ENCODE measurements at places on chromosomes 11 and 22. TPM values are rescaled to one million over a fixed set of nuclear protein-coding genes. Genes with fewer than 3 reads are reported as not detected.

GRCh38 chr11:35239471-35240075, 100.6 kb downstream of the CD44 start:
- DNase-seq: no peak

DNA sequence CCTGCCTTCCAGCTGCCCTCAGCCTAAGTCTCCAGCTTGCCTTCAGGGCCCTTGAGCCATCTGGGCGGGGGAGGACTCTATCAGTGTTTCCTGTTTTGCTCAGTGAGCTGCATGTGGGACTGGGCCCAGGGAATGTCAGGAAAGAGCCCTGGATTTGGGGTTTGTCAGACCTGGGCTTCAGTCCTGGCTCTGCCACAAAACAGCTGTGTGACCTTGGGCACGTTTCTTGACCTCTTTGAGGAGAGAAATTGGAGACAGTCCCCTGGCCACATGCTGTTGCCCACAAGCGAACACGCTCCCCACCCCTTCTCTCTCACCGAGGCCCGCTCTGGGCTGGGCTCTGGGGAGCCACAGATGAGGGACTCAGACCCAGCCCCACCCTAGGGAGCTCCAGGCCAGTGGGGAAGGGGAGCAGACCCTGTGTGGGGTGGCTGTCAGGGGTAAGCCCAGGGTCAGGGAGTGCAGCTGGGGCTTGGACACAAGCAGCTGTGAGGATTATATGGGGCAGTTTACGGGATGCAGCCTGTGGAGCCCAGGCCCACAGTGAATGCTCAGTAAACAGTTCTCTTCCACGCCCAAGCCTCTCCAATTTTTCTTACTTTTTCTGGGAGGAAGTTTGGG, 12.3 kb downstream of the MYO7A start:
- no peak for DNase-seq

- no peak for DNase-seq
These were observed 67.5 kb upstream of the TIMP3 start for GRCh38 chr22:32733923-32734514.

DNA sequence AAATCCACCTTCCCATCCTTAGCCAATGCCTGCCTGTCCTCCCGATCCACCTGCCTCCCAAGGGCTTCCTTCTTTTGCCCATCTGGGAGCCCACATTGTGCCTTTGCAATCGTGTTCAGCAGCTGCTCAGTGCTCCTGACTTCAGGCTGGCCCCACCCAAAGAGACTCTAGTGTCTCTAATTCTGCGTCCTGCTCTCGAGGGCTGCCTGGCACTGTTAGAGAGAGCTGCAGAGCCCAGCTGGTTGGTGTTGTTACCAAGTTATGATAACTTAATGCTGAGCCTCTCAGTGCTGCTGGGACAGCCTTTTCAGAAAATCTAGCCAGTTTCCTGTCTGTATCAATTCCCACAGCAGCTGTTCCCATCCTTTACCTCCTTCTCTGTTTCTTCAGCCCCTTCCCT, 69.1 kb downstream of the MICAL2 start:
- no peak for DNase-seq

DNA sequence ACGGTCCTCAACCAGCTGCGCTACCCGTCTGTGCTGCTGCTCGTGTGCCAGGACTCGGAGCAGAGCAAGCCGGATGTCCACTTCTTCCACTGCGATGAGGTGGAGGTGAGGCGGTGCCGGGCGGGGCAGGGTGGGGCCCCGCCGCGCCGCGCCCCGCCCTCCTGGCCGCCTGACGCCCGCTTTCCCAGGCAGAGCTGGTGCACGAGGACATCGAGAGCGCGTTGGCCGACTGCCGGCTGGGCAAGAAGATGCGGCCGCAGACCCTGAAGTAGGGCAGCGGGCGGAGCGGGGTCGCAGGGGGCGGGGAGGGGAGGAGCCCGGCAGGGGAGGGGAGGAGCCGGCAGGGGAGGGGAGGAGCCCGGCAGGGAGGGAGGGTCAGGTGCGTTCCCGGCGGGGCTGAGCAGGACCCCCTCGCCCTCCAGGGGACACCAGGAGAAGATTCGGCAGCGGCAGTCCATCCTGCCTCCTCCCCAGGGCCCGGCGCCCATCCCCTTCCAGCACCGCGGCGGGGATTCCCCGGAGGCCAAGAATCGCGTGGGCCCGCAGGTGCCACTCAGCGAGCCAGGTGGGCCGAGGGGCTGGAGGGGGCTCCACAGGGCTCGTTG, 14.7 kb downstream of the EPS8L2 start:
- peak; percentile 73 for DNase-seq

- DNase-seq: no peak
These were observed 2.9 kb downstream of the ALDH3B1 start for GRCh38 chr11:68012843-68013610.

GRCh38 chr11:124954590-124954955, 571 bp downstream of the CCDC15 start:
- DNase-seq: no peak

- DNase-seq: no peak
These were observed 6.8 kb downstream of the ALDH3B2 start for GRCh38 chr11:67667490-67668191.

- DNase-seq: no peak
These were observed 16.7 kb downstream of the STARD10 start for GRCh38 chr11:72776844-72777754.

- no peak for DNase-seq
These were observed 64.2 kb downstream of the FLI1 start for GRCh38 chr11:128757886-128758612.

- no peak for DNase-seq
These were observed 45.7 kb upstream of the NAV2 start for GRCh38 chr11:19666951-19667350.

GRCh38 chr11:57917632-57918031, 106.0 kb upstream of the OR9Q1 start:
- no peak for DNase-seq

The GSTT2B gene
- not detected for total RNA-seq

DNA sequence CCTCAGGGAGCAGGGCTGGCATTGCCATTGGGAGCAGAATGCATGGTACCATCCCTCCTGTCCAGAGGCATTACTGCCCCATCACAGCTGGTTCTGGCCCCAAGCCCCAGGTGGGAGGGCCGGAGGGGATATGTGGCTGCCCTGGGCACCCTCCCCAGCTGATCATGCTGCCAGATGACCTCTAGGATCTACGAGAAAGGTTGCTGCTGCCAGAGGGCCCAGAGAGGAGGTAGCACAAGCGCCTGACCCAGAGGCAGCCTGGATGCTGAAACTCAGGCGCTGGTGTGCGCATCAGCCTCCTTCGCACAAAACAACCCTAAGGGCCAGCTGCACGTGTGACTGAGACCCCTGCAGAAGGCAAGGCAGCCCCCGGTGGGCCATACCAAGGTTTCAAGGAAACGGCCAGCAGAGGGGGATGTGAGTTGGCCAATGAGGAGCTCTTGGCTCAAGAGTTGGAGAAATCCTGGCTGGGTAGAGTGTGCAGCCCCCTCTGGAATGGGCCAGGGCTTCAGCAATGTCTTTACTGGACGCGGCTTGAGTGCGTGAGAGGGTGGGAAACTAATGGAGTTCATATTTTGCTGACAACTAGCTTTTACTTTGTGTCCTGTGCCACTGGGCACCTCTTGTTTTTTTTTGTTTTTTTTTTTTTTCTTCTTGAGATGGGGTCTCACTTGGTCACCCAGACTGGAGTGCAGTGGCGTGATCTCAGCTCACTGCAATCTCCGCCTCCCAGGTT, 88.3 kb upstream of the PARVA start:
- DNase-seq: no peak

GRCh38 chr11:87739766-87740165, 435.5 kb downstream of the RAB38 start:
- DNase-seq: no peak

GRCh38 chr22:49514211-49514610, 313.5 kb downstream of the BRD1 start:
- no peak for DNase-seq

The MUC5B gene
- total RNA-seq: not detected

GRCh38 chr11:46296528-46297448, 19.3 kb downstream of the CREB3L1 start:
- no peak for DNase-seq

GRCh38 chr11:65440831-65441499, 18.4 kb downstream of the NEAT1 start:
- peak; percentile 22 for DNase-seq

The TBX10 gene
- not detected for total RNA-seq

GRCh38 chr11:46903846-46904245, 14.5 kb downstream of the LRP4 start:
- DNase-seq: no peak

- DNase-seq: no peak
These were observed 908 bp downstream of the LIMK2 start for GRCh38 chr22:31212783-31213629.

GRCh38 chr11:36012455-36012854, 68.6 kb downstream of the LDLRAD3 start:
- no peak for DNase-seq

The CARNS1 gene
- 5.6 TPM for total RNA-seq

DNA sequence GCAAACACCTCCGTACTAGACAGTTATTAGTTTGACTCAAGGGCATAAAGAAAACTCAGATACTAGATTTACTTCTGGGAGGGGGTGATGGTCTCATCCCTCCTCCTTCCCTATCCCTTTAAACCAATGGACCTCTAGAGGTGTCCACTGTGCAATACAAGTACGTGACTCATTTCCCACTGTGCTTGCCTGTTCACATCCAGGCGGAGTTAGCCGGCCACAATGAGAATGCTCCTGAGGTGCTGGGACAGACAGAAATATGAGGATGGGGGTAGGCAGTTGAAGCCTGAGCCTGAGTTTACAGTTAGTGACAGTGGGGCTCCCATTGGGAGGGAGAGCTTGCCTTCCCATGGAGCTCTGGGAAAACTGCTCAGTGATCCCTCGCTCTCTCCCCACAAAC, 8.4 kb upstream of the PMM1 start:
- DNase-seq: no peak

The ABTB2 gene
- 0.97 TPM for total RNA-seq

DNA sequence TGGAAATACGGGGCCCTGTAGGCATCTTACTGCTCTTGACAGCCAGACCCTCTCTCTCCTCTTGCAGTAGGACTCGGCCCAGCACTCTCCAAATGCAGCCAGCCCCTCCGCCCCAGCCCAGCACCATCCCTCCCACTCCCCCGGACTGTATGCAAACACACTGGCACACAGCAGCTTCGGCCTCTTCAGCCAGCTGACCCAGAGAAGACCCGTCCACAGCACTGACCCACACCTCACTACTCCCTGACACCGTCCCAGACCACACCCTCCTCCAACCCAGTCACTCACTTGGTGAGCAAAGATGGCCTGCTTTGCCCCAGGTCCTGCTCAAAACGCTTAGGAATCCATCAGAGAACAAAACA, 164.6 kb downstream of the IGLL1 start:
- DNase-seq: no peak

- peak; percentile 77 for DNase-seq
These were observed 357.3 kb downstream of the CTTN start for GRCh38 chr11:70755410-70756158.

DNA sequence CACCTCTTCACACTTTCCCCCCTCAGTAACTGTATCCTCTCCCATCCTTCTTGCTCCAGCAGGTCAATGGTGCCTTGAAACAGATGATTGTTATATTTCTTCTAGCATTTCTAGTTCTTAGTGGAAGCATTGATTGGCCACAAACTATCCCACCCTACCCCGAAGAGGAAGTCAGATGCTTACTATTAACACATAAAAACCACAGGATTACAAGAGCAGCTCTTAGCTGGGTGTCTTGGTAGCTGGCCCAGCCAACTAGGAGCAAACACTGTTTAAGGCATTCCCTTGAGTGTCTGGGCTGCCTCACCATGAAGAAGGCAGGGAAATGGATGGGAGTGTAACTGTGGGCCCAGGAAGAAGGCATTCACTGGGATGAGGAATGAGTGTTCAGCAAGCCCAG, 176.6 kb downstream of the GRIK4 start:
- DNase-seq: no peak

The GGT5 gene
- 0.11 TPM for total RNA-seq

DNA sequence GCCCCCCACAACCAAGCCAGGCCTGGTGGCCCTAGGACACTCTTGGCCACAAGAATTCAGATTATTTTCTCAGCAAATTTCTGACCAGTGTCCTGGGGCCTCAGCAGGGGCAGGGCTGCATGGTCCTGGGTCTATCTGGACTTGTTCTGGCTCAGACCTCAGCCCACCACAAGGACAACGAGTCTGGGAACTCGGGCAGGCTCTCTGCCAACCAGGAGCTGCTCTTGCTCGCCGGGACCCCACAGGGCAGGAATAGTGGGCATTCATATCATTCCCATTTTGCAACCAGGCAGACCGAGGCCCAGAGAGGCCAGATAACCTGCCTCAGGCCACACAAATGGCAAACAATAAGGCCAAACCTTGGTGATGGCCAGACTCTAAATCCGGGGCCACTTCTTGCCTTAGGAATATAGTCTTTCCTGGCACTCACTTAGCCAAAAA, 75.4 kb upstream of the WNT7B start:
- peak; percentile 25 for DNase-seq

- no peak for DNase-seq
These were observed 5.8 kb downstream of the ZBTB44 start for GRCh38 chr11:130308886-130309285.

GRCh38 chr11:73156686-73157085, 14.6 kb upstream of the FCHSD2 start:
- no peak for DNase-seq

GRCh38 chr11:34344768-34345539, 12.9 kb downstream of the ABTB2 start:
- no peak for DNase-seq

The SLC5A12 gene
- total RNA-seq: not detected

The SLC22A25 gene
- total RNA-seq: not detected

- no peak for DNase-seq
These were observed 44.0 kb upstream of the ATXN10 start for GRCh38 chr22:45627489-45628233.

All from activated naive CD8-positive, alpha-beta T cell treated with anti-CD3 and anti-CD28 coated beads, Interleukin-2, amount 10 ng/mL, durations not matched to agents 7 days and 5 days (primary cell).